Stimulated activated CD4-positive, alpha-beta T cell treated with anti-CD3 and anti-CD28 coated beads, Interleukin-1b, Interleukin-23, amount 100 ng/mL, for 1 hour (primary cell): ENCODE measurements at places on chromosomes 2 and 18.

DNA sequence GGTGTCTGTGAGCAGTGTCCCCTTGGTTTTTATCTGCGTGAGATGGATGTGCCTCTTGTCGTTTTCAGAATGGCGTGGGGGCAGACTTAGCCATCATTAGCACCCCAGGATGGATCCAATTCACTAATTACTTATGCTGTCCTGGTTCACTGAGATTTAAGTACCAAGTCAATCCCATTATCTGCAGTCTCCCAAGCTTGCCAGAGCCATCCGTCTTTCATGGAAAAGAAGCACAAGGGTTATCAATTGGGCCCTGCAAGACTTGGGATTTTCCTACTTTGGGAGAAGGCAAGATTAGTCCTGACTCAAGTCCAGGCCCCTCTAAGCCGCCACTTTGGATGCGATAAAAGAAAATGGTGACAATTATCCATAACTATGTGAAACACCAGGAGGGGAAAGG, 404.0 kb downstream of the TMEM182 start:
- no peak for DNase-seq

- no peak for DNase-seq
These were observed 231.5 kb downstream of the LPIN1 start for GRCh38 chr2:11977766-11978524.

- DNase-seq: no peak
These were observed 17.5 kb upstream of the CDC42EP3 start for GRCh38 chr2:37688771-37689468.

DNA sequence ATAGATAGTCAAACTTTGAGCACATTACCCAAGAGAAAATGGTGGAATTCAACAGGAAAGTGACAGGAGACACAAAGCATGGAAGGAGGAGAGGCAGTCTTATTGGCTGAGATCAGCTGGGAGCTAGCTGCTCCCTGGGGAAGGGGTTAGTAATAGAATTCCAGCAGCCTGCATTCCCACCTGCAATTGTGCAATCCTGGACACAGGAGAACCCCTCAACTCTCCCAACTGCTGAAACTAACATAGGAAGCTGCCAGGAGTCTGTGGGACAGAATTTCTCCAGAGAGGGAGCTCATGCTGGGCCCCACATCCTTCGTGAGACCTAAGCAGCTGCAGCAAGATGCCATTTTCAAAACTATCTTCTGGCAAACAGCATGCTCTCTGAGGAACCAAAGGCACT, 69.8 kb upstream of the ACVR1C start:
- no peak for DNase-seq

DNA sequence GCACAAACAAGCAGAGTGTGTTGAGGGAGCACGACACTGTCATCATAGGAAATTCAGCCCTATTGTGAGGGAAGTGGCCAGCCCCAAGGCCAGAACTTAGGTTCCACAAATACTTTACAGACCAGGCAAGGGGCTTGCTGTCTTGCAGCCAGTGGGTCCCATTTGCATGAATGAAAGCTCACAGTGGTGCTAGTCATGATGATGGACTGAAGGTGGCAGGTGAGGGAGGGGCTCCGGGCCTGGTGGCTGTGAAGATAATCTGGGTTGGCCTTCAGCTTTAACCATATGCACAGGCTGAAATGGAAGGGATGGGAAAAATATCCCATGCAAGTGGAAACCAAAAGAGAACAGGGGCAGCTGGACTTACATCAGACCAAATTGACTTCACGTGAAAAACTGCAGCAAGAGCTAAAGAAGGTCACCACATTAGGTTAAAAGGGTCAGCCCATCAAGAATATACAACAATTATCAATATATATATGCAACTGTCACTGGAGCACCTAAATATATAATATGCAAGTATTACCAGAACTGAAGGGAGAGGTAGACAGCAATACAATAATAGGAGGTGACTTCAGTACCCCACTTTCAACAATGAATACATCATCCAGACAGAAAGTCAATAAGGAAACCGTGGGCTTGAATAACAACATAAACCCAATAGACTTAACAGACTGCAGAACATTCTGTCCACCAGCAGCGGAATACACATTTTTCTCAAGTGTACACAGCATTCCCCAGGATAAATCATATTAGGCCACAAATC, 39.6 kb downstream of the DCDC2C start:
- no peak for DNase-seq

GRCh38 chr2:213205944-213206343, 54.5 kb upstream of the IKZF2 start:
- no peak for DNase-seq
